Fibroblast of lung (primary cell): ENCODE measurements at places on chromosomes 1 and 21. TPM values are rescaled to one million over a fixed set of nuclear protein-coding genes. Genes with fewer than 3 reads are reported as not detected.

Gene JTB
- 98.9 and 131 TPM in 2 replicates for total RNA-seq

GRCh38 chr21:18340387-18340942 is 63.1 kb downstream of the TMPRSS15 start:
- DNase-seq: no peak

Gene PLEKHA6
- total RNA-seq: 1.5 and 3.8 TPM in 2 replicates

GRCh38 chr1:197911857-197912696 is 5.1 kb upstream of the LHX9 start:
- no peak for DNase-seq

DNA sequence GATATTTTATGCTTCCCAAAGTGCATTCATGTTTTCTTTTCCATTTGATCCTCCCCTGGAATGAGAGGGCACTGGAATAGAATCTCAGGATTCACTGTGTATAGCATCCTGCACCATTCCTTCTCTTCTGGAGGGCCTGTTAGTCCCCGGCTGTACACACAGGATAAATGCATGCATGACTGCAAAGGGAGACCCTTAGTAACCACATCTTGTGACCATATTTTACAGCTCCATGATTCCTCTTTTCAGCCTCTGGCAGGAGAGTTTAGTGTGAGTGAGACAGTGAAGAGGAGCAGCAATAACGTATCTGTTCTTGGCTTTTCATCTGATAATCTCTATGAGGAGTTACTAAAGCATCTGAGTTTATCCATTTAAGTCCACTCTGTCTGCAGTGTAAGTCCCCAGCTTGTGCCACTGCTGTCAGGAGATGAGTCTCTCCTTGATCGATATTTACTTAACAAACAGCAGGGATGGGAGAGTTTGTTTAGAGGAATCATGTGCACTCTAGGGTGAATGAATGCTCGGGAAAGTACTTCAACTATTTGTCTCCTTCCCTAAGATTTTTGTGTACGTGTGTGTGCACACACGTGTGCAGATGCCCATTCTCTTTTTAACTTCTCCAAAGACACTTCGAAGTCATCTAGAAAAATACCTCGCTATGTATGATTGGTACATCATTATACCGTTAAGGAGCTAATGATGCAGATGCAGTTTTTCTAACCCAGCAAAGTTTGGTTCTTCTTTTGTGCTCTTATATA is 41.1 kb downstream of the PROX1 start:
- peak; percentile 3 for DNase-seq

Gene LEMD1
- total RNA-seq: not detected in 2 replicates

DNA sequence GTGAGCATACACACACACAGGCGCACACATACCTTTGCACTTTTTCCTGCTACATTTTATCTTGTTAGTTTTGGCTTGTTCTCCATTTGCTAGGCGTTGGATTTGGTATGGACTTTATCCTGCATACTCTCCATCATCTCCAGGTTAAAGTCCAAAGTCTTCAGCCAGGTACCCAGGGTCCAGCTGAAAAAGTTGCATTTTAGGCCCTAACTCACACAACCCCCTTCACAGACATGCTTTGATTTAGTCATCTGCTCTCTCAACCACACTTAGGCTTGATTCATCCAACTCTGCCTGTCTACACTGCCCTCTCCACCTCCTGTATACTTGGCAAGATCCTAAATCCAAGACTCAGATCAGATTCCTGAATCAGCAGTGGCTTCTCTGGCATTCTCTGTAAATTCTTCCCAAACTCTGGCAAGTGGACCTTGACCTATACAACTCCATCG is 10.7 kb upstream of the LAMB3 start:
- no peak for DNase-seq

DNA sequence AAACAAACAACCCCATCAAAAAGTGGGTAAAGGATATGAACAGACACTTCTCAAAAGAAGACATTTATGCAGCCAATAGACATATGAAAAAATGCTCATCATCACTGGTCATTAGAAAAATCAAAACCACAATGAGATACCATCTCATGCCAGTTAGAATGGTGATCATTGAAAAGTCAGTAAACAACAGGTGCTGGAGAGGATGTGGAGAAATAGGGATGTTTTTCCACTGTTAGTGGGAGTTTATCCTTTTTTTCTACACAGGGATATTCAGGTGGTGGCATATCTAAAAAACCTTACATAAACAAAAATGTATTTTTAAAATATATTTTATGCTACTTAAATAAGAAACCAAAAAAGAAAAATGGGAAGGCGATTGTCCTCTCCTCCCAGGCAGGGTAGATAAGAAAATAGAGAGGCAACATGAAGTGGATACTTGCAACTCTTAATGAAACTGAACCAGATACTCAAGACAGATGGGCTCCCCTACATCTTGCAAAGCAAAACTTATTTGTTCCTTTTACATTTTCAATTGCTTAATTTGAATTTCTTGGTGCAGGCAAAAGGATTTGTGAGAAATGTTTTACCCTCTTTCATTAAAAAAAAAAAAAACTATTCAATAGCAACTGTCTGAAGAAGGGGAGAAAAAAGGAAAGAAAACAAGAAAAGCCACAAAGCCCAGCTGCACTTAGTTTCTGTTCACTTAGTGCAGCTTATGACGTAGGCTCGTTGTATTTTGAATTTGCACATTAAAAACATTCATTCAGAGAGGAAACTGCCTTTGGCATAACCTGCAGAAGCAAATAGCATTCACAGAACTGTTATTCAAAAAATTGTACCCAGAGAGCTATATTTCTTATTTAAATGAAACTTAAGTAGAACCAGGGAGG is 36.9 kb upstream of the RGS1 start:
- DNase-seq: peak; percentile 75

DNA sequence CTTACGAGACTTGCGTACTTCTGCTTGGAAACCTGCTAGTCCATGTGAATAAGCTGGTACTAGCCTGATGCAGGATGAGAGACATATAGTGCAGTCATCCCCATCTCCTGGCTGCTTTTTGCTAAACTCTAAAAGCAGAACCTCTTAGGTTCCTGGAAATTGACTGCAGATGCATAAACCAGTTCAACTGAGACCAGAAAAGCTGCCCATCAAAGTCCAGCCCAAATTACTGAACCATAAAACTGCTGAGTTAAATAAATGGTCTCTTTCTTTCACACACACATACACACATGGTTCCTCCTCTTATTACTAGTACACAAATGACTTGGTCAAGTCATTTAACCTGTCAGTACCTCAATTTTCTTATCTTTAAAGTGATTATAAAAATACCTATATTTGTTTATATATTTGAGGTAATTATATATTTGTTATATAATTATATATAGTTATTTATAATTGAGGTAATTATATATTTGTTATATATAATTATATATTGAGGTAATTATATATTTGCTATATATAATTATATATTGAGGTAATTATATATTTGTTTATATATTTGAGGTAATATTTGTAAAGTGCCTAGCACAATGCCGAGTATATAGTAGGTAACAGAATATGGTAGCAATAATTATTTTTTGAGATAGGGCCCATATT is 25.2 kb upstream of the RABGAP1L start:
- no peak for DNase-seq

GRCh38 chr1:157739229-157739901 is 37.6 kb downstream of the FCRL2 start:
- DNase-seq: no peak

GRCh38 chr1:58722967-58723366 is 23.1 kb upstream of the MYSM1 start:
- DNase-seq: no peak

DNA sequence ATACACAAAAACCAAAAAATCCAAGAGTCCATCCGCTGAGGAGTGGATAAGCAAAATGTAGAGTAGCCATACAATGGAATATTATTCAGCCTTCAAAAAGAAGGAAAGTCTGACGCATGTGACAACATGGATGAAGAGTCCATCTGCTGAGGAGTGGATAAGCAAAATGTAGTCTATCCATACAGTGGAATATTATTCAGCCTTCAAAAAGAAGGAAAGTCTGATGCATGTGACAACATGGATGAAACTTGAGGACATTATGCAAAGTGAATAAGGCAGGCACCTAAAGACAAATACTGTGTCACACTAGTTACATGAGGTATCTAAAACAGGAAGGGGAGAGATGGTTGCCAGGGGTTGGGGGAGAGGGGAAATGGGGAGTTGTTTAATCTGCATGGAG is 14.0 kb upstream of the IGSF21 start:
- no peak for DNase-seq

DNA sequence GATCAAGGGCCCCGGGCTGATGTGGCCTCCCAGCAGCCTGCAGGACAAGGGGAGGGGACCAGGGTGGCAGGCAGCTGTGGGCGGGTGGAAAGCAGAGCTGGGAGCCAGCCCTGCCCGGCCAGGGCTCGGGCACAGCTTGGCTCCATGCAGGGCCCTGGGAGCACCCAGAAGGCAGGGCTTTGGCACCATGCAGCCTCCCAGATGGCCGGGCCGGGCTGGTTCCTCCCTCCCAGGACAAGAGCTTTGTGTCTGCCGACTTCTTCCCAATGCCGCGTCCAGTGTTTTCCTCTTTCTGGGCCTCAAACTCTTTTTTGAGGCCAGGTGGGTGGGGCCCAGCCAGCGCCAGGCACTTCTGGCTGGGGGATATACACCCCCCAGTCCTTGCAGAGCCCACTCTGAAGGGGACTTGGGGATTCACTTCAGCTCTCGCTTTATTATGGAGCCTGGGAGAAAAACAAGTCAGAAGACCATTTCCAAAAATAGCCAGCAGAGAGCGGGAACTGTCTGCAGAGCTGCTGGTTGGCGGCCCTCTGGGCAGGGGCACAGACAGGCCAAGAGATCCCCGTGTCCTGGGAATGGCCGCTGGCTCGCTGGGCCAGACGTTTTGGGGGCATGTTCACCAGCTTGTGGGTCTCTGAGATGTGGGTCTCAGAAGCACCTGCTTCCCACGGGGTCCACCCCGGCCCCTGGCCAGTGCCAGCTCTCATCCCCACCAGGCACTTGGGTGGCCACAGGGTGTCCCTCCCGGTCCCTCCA is 103.8 kb upstream of the ARHGEF16 start:
- no peak for DNase-seq

DNA sequence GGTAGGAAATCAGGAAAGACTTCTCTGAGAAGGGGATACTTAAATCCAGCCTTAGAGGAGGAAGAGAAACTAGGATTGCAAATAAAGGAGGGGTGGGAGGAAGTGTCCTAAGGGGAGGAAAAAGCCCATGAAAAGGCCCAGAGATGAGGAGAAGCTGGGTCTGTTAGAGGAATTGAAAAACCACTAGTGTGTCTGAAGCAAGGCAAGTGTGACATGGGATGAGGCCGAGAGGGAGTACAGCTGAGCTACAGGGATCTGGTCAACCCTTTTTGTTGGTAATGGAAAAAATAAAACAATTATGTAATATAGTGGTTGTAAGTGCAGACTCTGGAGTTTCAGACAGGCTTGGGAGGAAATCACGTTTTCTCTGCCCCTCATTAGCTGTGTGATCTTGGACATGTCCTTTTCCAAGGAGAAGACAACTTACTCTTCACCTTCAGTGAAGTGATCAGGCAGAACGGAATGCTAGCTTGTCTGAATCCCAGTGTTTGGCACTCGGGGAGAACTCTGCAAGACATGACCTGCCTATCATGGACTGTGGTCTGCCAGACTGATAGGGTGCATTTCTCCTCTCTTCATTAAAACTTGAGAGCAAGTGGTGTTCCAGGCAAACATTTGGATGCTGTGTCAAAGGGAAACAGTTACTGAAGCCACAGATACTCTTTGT is 7.4 kb upstream of the S100A10 start:
- DNase-seq: no peak

GRCh38 chr1:29398431-29398830 is 162.1 kb downstream of the PTPRU start:
- peak; percentile 20 for DNase-seq

DNA sequence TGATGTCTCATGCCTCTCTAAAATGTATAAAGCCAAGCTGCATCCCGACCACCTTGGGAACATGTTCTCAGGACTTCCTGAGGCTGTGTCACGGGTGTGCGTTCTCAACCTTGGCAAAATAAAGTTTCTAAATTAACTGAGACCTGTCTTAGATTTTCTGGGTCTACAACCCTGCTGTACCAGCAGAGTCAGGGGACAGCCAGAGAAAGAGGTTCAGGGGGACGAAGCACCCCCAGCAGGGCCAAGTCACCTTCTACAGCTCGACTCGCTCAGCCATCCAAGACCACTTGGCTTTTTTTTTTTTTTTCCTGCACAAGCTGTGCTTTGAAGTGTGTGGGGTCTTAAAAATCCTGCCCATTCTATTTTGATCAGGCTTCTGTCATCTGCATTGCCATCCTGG is 28.5 kb upstream of the PDE9A start:
- no peak for DNase-seq

DNA sequence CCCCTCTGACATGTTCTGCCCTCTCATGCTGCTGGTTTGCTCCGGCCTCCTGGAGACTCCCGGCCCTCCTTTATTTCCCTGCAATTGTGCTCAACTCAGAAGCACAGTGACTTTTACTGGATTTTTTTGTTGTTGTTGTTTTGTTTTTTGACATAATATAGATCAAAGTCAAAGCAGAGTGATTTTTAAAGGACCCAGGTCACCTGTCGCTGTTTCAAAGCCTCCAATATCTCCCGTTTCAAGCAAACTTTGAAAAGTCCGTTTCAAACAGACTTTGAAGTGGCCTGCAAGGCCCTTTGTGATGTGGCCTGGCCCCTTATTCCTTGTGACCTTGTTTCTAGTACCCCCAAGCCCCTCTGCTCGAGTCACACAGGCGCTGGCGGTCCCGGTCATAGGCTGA is 58.1 kb downstream of the TBCE start:
- no peak for DNase-seq

Gene CELA2B
- total RNA-seq: not detected in 2 replicates

Gene IL19
- total RNA-seq: not detected in 2 replicates

DNA sequence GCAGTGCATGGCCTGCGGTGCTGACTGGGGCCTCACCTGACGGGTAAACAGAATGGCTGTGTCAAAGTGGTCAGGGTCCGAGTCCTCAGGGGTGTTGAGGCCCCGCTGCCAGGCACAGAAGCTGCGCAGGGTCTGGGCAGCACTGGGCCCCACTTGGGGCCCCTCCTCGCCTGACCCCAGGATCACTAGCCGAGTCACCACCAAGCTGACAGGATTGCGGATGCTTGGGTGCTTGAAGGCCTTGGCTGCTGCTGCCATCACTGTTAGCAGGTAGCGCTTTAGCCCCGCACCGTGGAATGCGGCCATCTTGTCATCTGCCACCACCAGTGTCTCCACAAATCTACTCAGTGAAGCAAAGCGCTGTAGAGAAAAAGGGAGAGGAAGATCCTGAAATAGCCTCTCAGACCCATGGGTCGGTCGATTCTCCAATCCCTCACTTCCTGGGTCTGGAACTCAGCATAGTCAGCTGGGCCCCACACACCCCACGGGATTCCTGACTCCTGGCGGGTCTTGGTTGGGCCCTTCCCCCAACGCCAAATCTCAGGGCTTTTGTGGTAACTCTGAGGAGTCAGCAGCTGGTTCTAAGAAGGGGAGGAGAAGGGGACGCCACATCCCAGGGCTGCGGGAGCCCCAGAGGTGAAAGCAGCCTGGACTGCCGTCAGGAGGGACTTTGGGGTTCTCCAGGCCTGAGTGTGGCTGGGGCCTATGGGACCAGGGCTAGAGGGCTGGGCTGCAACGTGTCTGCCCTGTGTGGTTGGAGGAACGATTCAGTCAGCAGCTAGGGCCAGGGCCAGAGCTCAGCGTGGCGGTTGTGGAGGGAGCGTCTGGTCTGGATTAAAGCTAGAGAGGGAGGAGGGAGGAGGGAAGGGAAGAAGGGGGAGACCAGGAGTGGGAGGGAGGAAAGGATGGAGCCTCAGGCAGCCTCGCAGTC is 2.1 kb downstream of the ADAMTS4 start:
- DNase-seq: peak; percentile 72

Gene KRTAP21-2
- total RNA-seq: not detected in 2 replicates
